Heart right ventricle (tissue), 16 donors: ENCODE measurements at places on chromosomes 4 and X. TPM values are rescaled to one million over a fixed set of nuclear protein-coding genes. Genes with fewer than 3 reads are reported as not detected.

The FNIP2 gene
- total RNA-seq, result 68.7 TPM

The FRMPD4 gene
- 1.1 TPM for total RNA-seq

The RGN gene
- 22.3 TPM for total RNA-seq

The RHOXF2B gene
- total RNA-seq, result not detected

The FANCB gene
- 0.15 TPM for total RNA-seq

The GPC3 gene
- total RNA-seq, result 2.4 TPM

The PDLIM3 gene
- 224 TPM for total RNA-seq

The RAB39B gene
- total RNA-seq, result not detected

The AKAP14 gene
- total RNA-seq, result not detected

The NDP gene
- total RNA-seq, result 0.15 TPM

The GATB gene
- 81.1 TPM for total RNA-seq

The ASMT gene
- total RNA-seq, result not detected

The NCAPG gene
- 0.14 TPM for total RNA-seq

The CABS1 gene
- total RNA-seq, result not detected

The IL3RA gene
- 5.5 TPM for total RNA-seq

The FAM114A1 gene
- 35.5 TPM for total RNA-seq

The STATH gene
- not detected for total RNA-seq

The PSAPL1 gene
- not detected for total RNA-seq

The SATL1 gene
- total RNA-seq, result not detected

The SLC26A1 gene
- total RNA-seq, result not detected

The ARAF gene
- total RNA-seq, result 75.9 TPM

The ADGRL3 gene
- 20.9 TPM for total RNA-seq

The NAP1L3 gene
- total RNA-seq, result 0.25 TPM

The AMTN gene
- total RNA-seq, result not detected

The AMBN gene
- not detected for total RNA-seq

The DCAF8L2 gene
- total RNA-seq, result not detected

The HSFX3 gene
- not detected for total RNA-seq

The FAM236C gene
- not detected for total RNA-seq

The NXT2 gene
- 1.6 TPM for total RNA-seq

The PHEX gene
- not detected for total RNA-seq

The MAP7D3 gene
- 11.9 TPM for total RNA-seq

The NRK gene
- 0.62 TPM for total RNA-seq

The CCDC158 gene
- total RNA-seq, result 0.97 TPM
